ENCODE measurements at places on chromosomes 6 and 20. TPM values are rescaled to one million over a fixed set of nuclear protein-coding genes. Genes with fewer than 3 reads are reported as not detected.

DNA sequence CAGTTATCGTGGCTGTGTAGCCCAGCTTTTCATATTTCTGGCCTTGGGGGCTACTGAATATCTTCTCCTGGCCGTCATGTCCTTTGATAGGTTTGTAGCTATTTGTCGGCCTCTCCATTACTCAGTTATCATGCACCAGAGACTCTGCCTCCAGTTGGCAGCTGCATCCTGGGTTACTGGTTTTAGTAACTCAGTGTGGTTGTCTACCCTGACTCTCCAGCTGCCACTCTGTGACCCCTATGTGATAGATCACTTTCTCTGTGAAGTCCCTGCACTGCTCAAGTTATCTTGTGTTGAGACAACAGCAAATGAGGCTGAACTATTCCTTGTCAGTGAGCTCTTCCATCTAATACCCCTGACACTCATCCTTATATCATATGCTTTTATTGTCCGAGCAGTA, 475 bp downstream of the OR2B6 start:
- DNase-seq, result no peak

DNA sequence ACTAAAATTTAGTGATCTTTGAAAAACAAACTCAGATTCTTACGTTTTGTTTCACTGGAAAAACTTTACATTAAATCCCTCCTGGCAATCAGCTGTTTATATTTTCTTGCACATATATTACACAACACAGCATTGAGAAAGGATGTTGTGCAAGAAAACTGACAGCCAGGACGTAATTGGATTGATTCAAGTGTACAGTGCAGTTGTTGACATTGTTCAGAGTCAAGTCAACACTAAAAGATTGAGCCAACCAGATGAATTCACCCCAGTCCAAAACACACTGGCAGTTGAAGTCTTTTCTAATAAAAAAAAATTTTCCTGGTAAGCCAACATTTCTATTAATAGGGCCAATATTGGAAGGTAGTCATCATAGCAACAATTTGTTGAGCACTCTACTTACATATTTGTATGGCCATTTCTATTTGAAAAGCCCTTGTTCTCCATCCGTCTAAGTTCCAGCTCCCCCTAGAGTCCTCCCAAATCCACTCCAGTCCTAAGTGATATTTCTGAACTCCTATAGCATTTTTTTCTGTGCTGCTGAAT, 20.9 kb upstream of the VNN1 start:
- no peak for DNase-seq

Gene HLA-DPB1
- 5.4 TPM for total RNA-seq

Gene GPX5
- not detected for total RNA-seq

Gene RCAN2
- total RNA-seq, result 0.57 TPM

DNA sequence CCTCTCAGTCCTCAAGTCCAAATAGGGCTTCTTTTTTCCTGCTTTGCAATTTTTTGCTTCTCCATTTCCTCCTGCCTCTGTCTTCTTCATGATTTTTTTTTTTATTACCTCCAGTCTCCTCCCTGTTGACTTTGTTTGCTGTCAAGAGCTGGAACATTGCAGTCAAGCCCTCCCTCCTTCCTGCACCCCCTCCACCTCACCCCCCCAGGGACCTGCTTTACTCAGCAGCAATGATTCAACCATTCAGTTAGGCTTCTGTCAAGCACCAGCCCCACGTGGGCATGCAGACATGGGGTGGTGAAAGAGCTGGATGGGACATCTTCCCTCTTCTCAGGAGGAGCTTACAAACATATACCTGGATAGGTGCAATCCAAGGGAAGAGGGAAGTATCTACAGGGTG, 142.4 kb downstream of the LRFN2 start:
- DNase-seq, result no peak

GRCh38 chr6:27553123-27553904, 80.4 kb upstream of the ZNF184 start:
- DNase-seq, result peak; percentile 61

- no peak for DNase-seq
Measured at GRCh38 chr6:18359237-18359885, 27.8 kb upstream of the RNF144B start.

DNA sequence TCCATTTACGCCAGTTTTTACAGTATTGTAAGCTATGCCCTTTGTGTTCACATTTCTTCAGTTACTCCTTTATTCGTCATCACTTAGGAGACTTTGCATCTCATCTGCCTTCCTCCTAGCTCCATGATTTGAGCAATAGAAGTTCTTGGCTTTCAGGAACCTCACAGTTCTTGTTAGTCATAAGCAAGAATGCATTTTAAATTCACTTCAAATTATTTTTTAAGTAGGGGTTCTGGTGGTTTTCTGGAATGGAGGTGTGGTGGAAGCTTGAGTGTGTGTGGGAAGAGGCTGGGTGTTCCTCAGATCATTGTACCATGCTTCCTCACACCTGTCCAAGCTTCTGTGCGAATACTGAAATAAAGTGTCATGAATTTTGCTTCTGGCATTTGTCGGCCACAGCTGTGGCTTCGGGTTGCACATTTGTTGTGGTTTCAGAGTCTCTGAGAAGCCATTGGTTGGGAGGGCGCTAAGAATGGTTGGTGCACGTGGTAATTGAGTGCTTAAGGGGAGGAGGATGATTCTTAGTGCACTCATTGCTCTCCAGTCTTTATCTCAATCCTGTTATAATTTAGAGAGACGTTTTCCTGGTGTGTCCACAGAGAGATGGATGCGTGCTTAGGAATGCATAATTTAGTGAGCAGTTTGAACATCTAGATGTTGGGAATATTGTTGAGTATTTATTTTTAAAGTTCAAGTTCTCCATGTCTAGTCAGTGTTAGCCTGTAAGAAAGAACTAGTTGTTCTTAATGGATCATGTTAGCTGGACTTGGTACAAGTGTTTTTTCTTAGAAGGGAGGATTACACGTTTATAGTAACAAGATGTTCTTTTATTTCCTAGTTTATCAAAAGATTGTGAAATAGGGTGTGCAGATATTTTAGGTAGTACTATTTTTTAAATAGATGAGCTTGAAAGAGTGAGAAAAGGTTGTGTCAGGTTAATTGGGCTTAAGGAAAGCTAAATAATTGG, 31.9 kb downstream of the FOXO3 start:
- DNase-seq, result peak; percentile 66

- DNase-seq, result no peak
Measured at GRCh38 chr20:16641511-16642023, 68.3 kb upstream of the KIF16B start.

Gene C6orf58
- total RNA-seq, result not detected

DNA sequence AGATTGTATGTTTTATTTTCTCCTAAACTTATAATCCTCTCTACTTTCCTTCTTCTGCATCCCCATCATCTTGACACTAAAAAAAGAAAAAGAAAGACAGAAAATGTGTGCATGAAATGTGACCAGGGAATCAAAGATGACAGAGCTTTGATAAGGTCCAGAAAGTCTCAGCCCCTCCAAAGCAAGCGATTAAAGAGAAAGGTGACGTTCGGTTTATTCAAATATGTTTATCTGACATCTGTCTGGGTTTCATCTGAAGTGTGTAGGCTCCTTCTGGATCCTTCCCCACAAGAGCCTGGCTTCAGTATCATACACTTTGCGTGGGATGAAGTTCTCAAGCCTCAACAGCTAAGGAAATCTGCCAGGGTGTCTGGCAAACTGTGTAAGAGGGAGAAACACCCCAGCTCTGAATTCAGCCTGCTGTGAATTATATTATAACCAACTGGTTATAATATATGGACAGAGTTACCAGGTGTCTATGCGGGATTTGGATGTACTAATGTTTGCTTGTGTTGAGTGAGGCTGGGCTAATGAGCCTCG, 263.0 kb downstream of the ZNF217 start:
- no peak for DNase-seq

GRCh38 chr6:79713701-79714322, 82.7 kb downstream of the SH3BGRL2 start:
- DNase-seq, result peak; percentile 70

GRCh38 chr6:43962458-43962857, 164.8 kb downstream of the MRPL14 start:
- no peak for DNase-seq

GRCh38 chr6:143773506-143774150, 69.5 kb upstream of the LTV1 start:
- DNase-seq, result no peak

DNA sequence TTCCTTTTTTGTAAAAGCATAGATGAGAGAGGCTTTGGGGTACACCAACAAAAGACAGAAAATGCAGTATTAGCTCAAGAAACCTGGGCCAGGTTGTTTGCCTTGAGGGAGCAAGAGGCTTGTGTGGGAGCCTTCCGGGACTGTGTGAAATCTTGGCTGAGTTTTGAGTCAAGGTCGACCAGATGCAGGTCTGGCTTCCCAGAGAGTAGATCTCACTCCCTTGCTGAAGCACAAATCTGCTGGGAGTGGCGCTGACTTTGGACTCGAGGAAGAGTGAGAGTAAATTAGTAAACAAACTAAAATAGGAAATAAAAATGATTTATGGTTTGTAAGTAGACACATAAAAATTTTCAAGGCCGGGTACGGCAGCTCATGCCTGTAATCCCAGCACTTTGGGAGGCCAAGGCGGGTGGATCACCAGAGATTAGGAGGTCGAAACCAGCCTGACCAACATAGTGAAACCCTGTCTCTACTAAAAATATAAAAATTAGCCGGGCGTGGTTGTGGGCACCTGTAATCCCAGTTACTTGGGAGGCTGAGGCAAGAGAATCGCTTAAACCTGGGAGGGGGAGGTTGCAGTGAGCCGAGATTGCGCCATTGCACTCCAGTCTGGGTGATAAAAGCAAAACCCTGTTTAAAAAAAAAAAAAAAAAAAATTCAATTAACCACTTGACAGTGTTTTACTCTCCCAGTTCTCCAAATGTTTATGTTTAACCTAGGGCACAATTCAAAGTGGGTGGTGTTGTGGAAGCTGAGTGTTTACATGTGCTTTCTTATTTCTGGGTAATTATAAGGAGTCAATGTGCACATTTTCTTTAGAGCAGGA, 27.7 kb upstream of the EDN1 start:
- no peak for DNase-seq

GRCh38 chr6:147061252-147061651, 143.0 kb upstream of the STXBP5 start:
- DNase-seq, result no peak

Gene GNMT
- 0.50 TPM for total RNA-seq

DNA sequence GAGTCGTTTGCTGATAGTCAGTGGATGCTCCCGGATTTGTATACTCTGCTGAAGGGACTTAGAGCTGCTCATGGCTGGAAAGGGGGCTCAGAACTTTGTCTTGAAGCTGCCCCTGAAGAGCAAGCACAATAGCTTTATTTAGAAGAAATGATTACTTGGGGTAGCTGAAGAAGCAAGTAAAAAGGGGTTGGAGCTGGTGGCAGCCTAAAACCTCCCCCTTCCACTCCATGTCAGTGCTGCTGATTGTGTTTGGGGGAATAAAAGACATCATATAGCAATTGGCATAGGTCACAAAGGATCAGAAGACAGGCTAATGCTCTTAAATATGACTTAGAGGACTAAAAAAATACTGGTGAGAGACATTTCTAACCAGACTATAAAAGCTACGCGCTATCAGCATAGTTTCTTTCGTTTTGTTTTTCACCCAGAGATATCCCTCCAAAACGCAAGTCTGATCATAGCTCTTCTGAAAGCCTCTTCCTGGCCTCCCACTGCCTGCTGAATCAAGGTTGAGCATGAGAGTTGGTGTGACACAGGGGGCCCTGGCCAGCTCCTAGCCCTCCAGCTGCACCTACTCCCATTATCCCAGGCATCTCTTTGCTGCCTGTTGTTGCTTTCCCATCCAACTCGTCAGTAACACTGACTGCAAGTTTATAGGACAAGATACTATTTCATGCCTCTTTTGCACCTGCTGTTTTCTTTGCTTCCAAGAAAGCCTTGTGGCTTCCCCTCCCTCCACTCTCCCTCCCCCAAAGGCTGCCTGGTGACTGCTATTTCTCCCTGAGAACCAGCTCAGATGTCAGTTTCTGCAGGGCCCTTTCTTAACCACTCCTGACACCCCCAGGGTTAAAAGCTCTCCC, 33.9 kb upstream of the SGK1 start:
- peak; percentile 16 for DNase-seq

GRCh38 chr6:105726902-105727655, 324.2 kb upstream of the PREP start:
- no peak for DNase-seq

GRCh38 chr6:35471836-35472345, 3.7 kb downstream of the RPL10A start:
- DNase-seq, result no peak

DNA sequence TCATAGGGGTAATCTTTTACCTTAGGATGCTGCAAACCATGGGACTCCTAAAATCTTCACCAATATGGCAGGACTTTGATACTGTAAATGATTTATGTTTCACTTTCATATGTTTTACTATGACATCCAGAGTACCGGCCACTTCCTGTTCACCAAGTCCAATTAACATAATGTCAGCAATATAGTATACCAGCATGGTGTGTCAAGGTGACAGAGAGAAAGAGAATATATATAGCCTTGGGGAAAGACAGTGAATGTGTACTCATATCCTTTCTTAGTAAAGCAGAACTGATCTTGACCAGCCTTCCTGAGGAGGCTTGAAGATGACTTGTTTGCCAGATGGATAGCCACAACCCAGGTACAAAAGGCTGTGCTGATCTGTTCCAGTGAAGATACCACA, 127.9 kb downstream of the NRN1 start:
- DNase-seq, result no peak

DNA sequence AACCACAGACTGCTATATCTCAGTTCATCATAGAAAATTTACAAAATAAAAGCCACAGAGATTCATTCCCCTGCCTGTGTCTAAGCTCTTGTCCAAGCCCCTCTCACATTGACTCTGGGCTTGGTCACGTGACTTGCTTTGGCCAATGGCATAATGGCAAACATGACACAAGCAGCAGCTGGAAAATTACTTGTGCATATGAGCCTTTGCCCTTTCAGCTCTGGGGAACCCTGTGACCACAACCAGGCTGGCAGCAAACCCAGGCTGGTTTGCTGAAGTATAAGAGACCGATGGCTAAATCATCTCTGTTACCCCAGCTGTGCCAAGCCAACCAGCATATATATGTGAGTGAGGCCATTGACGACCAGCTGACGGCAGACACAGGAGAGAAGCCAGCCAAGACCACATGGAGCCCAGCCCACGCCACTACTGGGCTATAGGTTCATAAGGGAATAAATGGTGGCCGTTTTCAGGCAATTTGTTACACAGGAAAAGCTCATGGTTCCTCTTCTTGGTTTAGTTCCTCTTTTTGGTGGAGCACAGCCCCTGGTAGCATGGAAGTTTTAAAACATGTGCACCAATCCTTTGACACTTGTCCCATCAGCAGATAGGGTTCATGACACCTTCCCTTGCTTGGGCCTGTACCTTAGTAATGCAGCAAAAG, 31.8 kb upstream of the RSPO4 start:
- peak; percentile 42 for DNase-seq

GRCh38 chr6:89604653-89605052, 33.9 kb downstream of the LYRM2 start:
- DNase-seq, result no peak

- no peak for DNase-seq
Measured at GRCh38 chr6:131946404-131946991, 4.7 kb downstream of the CCN2 start.

Gene ARMH2
- not detected for total RNA-seq

- DNase-seq, result no peak
Measured at GRCh38 chr6:43965628-43966373, 161.5 kb downstream of the MRPL14 start.

Gene SLC2A4RG
- total RNA-seq, result 30.9 TPM

All from activated CD4-positive, alpha-beta T cell treated with anti-CD3 and anti-CD28 coated beads for 36 hours (primary cell).